HS-27A (cell line): ENCODE measurements at places on chromosomes 6 and 20.

DNA sequence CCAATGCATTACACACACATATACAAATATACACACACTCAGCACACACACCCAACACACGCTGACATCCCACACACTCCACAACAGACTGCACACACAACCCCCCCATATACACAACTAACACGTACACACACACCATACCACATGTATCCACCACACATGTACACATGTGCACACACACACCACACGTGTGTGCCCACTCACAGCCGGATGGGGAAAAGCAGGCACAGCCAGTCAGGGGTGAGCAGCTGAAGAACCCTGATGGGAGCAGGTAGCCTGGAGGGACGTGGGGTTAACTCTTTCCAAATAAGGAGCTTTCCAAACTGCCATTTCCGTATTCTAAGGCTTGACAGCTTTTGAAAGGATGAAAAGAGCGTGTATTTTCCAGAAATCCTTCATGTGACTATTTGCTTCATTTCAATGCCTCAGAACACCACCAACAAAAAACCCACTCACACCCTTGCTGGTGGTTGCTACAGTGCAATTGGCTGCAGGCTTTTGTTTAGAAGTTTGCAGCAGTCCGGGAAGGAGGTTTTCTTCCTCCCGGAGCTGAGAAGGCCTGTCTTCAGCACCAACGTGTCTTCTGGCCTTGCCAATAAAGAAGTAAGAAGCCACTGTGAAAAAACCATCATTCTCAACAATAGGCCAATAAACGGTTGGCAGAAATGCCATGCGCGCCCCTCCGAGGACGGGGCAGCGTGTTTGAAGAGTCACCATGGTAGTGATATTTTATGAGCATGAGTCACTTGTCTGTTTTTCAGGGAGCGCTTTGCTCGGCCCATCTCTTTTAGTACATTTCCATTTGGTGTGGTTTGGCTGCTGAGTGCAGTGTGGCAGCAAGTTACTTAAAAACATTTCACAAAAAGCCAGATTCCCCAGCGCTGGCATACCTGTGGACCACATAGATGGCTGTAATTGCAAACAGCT is 131.3 kb upstream of the GMDS start:
- DNase-seq = peak; percentile 42

DNA sequence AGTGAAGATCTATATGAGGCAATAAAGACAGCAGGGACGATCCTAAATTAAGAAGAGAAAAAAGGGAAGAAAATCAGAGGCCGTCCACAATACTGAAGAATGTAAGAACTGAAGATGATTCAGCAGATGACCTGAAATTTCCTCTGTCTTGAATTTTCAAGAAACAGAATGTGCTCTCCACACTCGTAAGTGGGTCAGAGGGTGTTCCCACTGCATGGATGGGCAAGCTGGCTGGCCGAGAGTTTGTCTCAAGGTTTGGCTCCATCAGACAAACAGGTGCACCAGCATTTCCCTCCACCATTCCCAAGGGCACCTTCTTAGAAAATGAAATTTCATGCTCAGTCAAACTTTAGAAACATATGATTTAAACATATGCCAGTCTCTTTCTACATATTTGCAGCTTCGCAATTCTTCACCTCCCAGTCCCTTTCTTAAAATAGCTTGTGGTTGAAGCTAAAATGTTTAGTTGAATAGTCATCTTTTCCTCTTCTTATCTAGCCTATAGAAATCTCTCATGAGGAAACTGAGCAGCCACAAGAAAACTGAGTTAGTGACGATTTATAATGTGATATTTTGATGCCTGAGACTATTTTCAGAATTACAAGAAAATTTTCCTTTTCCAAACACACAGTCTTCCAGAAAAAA is 576.4 kb downstream of the PRKN start:
- no peak for DNase-seq

GRCh38 chr6:21918041-21918440 is 324.5 kb downstream of the SOX4 start:
- DNase-seq = no peak

- DNase-seq = no peak
These were observed 20.4 kb upstream of the SYNJ2 start for GRCh38 chr6:157961153-157961831.

DNA sequence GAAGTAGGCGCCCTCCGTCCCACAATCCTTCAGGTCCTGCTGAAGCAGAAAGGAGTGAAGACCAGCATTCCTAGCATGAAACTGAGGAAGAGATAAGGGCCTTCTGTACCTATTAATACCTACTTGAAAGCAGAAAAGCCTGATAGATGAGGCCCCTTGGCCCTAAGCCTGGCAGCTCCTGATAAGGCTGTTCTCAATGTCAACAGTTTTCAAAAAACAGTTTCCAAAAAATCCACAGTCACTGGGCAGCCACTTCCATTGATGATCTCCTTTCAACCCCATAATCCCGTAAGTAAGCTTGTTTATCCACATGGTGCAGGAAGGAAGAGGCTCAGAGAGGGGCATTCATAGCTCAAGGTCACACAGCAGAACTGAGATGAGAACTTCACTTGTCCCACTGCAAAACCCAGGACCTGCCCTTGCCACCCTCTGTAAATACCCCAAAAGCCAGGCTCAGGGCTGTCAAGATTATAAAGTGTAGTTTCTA is 2.8 kb upstream of the E2F1 start:
- no peak for DNase-seq
